ENCODE measurements at places on chromosomes 3 and 15. TPM values are rescaled to one million over a fixed set of nuclear protein-coding genes. Genes with fewer than 3 reads are reported as not detected.

Gene CELF6
- 5.2 TPM for polyA plus RNA-seq

Gene CPEB1
- polyA plus RNA-seq: 3.3 TPM

Gene TYRO3
- 166 TPM for polyA plus RNA-seq

Gene CLDN1
- polyA plus RNA-seq: 67.0 TPM

DNA sequence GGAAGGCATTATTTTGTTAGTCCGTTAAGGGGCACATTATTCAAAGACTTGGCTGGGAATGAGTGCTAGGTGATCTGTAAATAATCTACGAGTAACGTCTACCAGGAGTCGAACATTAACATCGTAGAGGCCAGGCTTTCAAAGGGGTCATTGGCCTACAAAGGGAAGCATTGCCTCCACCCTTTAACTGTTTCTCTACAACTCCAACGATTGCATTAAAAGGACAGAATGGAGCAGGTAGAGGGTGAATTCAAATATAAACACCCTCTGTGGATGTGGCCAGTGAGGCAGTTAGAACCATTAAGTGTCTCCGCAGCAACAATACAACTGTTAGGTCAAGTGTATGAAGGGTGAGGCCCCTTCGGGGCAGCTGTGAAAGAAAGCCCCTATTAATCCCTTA is 126.0 kb upstream of the LMOD3 start:
- DNase-seq: no peak

DNA sequence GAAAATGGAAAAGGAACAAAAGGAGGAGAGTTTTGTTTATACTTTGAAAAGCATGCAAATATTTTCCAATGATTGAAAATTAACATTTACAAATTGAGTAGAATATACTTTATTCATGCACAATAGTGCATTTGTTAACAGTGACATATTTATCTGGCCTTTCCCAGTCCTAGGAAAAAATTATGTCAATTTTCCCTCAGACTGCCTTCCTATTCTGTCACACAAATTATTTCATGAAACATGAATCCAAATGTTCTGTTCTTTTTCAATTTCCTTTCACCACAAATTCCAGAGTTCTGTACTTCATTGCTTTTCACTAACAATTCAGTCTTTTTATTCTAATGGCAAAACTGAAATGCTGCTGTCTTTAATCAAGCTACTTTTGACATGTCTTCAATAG is 945.1 kb downstream of the ROBO1 start:
- DNase-seq: no peak

GRCh38 chr3:193757457-193757856 is 164.4 kb downstream of the OPA1 start:
- no peak for DNase-seq

- no peak for DNase-seq
These were observed 11.4 kb upstream of the C3orf20 start for GRCh38 chr3:14663396-14664135.

- DNase-seq: no peak
These were observed 17.2 kb downstream of the RASGRP1 start for GRCh38 chr15:38547255-38547997.

- no peak for DNase-seq
These were observed 13.2 kb downstream of the POPDC2 start for GRCh38 chr3:119647171-119647570.

GRCh38 chr3:190122198-190122771 is 1.6 kb upstream of the P3H2 start:
- no peak for DNase-seq

DNA sequence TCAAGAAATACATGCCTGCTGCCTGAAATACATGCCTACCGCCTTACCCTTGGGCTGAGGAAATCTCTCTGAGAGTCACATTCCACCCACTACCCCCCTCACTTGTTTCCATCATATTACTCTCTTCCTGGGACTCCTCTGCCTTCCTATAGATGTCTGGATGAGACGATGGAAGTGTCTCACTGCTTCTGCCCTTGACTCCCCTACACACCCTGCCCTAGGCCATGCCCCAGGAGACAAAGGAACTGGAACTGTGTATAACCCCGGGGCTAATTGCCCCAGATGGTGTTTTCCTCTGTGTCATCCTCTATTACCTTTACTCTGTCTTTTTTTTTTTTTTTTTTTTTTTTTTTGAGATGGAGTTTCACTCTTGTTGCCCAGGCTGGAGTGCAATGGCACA is 102.0 kb downstream of the GTPBP8 start:
- DNase-seq: no peak

- DNase-seq: no peak
These were observed 358.1 kb downstream of the NSUN3 start for GRCh38 chr3:94420931-94421330.

GRCh38 chr15:101368861-101369642 is 74.0 kb upstream of the SNRPA1 start:
- DNase-seq: no peak

- DNase-seq: no peak
These were observed 9.3 kb downstream of the BCHE start for GRCh38 chr3:165827883-165828282.

GRCh38 chr15:58228718-58229117 is 90.5 kb downstream of the AQP9 start:
- no peak for DNase-seq

GRCh38 chr3:72080095-72080494 is 295.1 kb upstream of the PROK2 start:
- no peak for DNase-seq

Measured in left renal cortex interstitium (tissue), 4 donors.